ENCODE measurements at places on chromosomes 16 and 17.

- no peak for DNase-seq
Observed at GRCh38 chr17:1934901-1935300, 90.2 kb downstream of the RTN4RL1 start.

DNA sequence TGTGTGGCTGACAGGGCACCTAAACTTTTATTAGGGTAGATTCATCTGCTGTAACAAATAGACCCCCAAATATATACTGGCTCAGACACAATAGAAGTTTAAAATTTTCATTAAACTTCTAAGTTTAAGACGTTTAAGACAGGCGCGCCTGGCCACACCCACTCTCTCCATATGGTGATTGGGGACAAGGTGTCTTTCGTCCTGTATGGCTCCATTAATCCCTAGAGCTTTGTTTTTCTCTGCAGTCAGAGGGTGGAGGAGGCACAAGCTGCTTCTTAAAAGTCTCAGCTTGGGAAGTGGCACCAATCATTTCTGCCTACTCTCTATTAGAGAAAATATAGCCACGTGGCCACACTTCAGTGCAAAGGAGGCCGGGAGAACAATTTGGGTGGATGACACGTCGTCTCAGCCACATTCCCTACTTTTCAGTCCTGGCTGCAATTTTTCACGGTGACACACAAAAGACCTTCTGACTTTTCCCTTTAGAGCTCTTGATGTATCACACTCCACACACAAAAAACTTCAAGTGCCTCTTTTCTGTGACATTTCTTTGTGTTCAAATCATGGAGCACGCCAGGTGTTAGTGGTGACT is 125.5 kb upstream of the CACNG3 start:
- DNase-seq: no peak

GRCh38 chr17:81534157-81535006 is 6.2 kb downstream of the FSCN2 start:
- DNase-seq: no peak

DNA sequence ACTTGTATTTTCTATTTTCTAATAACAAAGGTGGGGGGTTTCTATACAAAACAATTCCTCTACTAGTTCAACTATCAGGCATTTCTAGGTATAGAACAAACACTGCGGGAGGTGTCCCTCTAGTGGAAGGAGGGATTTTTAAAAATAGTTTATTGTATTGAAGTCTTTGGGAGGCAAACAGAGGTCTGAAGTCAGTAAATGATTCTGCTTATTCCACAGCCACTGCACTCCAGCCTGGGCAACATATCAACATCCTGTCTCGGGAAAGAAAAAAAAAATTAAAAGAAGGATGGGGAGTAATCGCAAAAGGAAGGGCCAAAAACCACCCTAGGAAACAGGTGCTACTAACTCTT is 648 bp upstream of the ERCC4 start:
- DNase-seq: peak; percentile 68

DNA sequence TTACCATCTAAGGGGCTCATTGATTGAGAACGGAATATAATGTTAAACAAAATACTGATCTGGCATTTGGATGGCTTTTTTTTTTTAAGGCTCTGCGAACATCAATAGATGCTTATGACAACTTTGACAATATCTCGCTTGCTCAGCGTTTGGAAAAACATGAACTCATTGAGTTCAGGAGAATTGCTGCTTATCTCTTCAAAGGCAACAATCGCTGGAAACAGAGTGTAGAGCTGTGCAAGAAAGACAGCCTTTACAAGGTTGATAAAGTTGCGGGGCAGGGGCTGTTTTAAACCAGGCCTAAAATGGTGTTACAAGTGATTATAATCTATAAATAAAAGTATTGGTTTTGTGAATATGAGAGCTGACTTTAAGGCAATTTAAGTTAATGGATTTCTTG is 22.3 kb downstream of the PTRH2 start:
- DNase-seq: no peak

DNA sequence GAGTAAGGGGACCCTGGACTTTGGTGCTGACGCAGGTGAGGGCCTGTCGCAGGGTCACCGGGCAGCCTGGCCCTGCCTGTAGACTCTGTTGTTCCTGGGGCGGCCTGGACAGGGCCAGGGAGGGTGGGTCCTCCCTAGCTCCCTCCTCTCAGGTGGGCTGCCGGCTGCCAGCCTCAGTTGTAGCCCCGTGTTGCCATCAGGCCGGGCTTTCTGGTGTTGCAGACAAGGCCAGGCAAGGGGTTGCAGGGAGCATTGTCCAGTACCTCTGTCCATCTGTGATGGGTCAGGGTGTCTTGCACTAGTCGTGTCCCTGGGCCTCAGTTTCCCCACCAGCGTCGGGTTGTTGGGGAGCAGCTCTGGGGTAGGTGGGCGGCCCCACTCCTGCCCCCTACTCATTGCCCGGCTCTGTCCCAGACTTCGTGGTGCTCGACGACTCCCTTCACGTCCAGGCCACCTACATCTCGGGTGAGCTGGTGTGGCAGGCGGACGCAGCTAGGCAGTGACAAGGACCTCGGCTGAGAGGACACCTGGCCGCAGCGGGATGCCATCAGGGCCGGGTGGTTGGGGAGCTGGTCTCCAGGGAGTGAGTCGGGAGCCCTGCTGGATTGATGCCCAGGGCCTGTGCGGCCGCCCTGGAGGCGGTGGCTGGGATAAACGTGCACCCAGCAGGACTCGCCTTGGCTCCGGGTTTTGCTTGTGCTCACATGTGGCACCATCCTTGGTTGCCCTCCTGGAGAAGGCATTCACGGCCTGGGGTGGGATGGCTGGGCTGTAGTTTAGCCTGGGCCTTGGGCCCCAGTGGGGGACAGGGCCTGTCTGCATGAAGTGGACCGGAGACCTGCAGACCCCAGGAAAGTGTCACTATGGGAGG is 1.9 kb downstream of the CEMP1 start:
- DNase-seq: no peak

DNA sequence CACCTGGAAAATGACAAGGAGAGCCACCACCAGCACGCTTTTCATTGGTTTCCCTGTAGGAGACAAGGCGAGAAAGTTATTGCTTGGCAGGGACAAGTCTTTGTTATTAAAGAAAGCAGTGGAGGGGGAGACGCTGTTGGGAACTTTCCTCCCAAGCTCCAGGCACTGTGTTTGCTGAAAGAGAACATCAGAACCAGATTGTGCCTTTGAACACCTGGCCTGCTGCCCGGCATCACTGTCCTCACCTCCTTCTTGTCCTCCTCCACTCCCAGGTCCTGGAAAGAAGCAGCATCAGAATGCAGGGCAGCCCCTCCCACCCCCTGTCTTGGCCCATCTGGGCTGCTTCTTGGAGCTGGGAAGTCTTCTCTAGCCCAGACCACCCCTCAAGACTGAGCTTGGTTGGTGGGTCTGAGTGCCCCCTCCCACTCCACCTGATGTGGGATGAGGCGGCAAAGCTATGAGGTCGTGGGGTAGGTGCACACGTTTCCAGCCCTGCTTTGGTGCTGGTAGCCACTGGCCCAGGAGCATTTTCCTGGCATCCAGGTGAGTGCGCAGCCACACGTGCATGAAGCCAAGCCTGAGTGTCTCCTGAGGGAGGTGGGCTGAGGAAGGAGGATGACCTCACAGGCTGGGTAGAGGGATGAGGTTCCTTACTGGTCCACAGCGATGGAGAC is 6.2 kb downstream of the CCR7 start:
- no peak for DNase-seq

DNA sequence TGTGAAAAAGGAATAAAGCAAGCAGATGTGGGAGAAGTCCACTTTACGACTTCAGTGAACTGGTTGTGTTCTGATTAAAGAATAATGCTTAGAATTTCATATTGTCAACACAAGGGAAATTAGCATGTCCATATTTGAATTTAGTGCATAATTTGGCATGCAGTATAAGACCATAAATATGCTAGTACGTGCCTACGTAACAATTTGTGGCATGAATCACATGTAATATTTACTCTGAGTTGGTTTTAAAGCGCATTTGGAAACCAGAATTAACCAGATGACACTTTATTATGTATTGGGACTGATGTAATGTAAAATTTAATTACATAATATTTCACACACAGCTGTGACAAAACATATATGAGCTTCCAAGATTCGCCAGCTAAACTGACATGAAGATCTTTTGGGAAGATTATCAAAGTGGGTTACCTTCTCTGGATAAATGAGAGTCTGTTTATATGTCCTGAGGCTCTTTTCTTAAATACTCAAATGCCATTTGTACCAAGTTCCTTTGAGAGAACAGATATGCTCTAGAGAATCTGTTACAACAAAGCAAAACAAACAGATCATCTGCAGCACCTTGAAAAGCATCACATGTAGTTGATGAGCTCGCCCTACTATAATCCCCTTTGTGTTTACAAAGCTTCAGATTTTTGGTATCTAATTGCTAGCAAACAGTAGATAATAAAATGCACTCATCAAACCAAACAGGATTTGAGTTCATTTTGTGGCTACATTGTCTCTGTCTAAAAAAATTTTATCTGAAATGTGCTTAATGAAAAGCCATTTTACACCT is 1468.6 kb downstream of the CDH11 start:
- DNase-seq: no peak

DNA sequence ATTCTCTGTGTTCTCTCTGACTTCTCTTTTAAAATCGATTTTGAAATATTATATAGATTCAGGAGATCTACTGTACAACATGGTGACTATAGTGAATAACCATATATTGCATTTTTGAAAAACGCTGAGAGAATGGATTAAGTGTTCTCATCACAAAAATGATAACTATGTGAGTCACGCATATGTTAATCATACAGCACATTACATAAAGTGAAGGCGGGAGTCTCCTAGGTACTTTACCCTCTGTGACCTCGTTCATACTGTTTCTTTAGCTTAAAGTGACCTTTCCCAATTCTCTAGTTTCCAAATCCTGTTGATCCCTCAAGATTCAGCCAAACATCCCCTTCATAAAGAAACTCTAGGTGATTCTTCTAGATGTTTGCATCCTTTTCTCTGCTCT is 3.1 kb upstream of the KRTAP3-2 start:
- DNase-seq: peak; percentile 58

GRCh38 chr17:51425773-51426172 is 165.4 kb downstream of the UTP18 start:
- DNase-seq: no peak

DNA sequence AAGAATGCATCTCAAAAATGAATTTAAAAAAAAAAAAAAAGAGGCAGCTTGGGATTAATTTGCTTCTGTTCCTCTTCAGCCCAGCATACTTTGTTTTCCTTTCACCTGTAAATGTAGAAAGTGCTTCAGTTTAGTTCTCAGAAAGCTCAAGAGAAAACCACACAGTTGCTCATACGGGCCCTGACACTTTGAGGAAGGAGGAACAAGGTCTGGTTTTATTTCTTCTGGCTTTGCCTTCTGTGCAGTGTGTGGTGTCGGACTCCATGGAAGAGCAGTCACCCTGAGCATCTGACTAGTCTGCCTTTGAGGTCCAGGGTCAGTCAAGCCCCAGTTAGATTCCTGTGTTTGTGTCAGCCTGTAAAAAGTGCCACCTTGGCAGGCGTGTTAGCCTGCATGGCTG is 27.6 kb downstream of the NMT1 start:
- no peak for DNase-seq

DNA sequence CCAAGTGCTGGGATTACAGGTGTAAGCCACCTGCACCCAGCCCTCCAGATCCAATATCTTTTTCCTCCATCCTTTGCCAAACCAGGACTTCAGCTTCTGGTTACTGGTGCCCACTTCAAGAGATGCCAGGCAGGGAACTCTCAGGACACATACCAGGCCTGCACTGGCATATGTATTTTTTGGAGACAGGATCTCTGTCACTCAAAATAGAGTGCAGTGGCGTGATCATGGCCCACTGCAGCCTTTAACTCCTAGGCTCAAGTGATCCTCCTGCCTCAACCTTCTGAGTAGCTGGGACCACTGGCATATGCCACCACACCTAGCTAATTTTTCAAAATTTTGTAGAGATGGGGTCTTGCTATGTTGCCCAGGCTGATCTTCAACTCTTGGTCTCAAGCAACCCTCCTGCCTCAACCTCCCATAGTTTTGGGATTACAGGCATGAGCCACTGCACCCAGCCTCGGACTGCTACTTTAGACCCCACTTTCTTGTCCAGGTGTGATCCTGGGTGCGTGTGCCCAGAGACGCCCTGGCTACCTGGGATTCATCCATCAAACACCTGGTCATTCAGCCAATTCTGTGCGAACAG is 55.8 kb downstream of the BMERB1 start:
- no peak for DNase-seq

DNA sequence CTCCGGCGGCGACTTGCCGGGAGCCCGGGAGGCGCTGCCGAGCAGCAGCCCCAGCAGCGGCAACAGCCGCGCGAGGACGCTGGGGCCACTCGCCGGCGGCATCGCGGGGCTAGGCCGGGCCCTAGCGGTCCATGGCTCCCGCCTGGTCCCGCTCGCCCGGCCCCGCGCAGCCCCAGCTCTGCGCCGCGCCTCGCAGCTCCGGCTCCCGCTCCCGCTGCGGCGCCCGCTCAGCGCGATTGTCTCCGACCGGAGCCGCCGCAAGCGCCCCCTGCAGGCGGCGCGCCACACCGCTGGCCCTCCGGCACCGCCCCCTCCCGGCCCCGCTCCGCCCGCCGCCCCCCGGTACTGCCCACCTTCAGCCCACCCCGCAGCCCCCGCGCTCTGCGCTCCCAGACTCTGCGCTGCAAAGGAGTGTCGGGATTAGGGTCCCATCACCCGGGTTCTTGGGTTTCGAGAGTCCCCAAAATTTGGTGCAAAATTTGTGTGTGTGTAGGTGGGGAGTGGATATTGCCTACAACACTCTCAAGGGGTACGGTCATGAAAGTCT is at the start of gene FAM171A2:
FAM171A2 (minus strand) TSS at position 241 of the 547 bp plus-strand sequence; CDS start at position 102, 139 bp downstream.
- DNase-seq: peak; percentile 87

DNA sequence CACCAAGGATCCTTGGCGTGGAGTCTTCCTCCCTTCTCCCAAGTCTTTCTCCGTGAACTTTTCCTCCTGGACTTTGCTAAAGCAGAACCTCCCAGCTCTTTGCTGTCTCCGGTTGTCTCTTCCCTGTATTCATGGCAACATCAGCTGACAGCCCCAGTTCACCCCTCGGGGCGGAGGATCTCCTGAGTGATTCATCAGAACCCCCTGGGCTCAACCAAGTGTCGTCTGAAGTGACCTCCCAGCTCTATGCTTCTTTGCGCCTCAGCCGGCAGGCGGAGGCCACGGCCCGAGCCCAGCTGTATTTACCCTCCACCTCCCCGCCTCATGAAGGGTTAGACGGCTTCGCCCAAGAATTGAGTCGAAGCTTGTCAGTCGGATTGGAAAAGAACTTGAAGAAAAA is 943 bp downstream of the CNTROB start:
- peak; percentile 60 for DNase-seq

- peak; percentile 83 for DNase-seq
Observed at GRCh38 chr16:85227946-85228862, 115.9 kb upstream of the CIBAR2 start.

Data from adipocyte (in vitro differentiated cells).